ENCODE measurements at places on chromosomes 6 and 20. TPM values are rescaled to one million over a fixed set of nuclear protein-coding genes. Genes with fewer than 3 reads are reported as not detected.

ADTRP gene
- polyA plus RNA-seq = 7.2 TPM

PPP1R3G gene
- not detected for polyA plus RNA-seq

ABCF1 gene
- 19.1 TPM for polyA plus RNA-seq

MYLK2 gene
- polyA plus RNA-seq = not detected

OXT gene
- 2.2 TPM for polyA plus RNA-seq

MAP7 gene
- 0.15 TPM for polyA plus RNA-seq

ZKSCAN3 gene
- 2.0 TPM for polyA plus RNA-seq

C6orf120 gene
- polyA plus RNA-seq = 10.1 TPM

COQ3 gene
- 6.3 TPM for polyA plus RNA-seq

DYNLT2 gene
- 0.63 TPM for polyA plus RNA-seq

TMEM170B gene
- 0.28 TPM for polyA plus RNA-seq

UNC5CL gene
- 0.34 TPM for polyA plus RNA-seq

SMIM8 gene
- polyA plus RNA-seq = 17.8 TPM

EPB41L1 gene
- not detected for polyA plus RNA-seq

SLPI gene
- not detected for polyA plus RNA-seq

STX11 gene
- 1.7 TPM for polyA plus RNA-seq

CD93 gene
- polyA plus RNA-seq = not detected

KIZ gene
- 19.4 TPM for polyA plus RNA-seq

COL19A1 gene
- not detected for polyA plus RNA-seq

ZNF512B gene
- polyA plus RNA-seq = 1.5 TPM

TXLNB gene
- not detected for polyA plus RNA-seq

C2 gene
- not detected for polyA plus RNA-seq

TRIM38 gene
- 7.4 TPM for polyA plus RNA-seq

PPIL4 gene
- polyA plus RNA-seq = 7.1 TPM

NCOA6 gene
- 5.0 TPM for polyA plus RNA-seq

DAAM2 gene
- polyA plus RNA-seq = not detected

TPD52L1 gene
- not detected for polyA plus RNA-seq

C6orf132 gene
- not detected for polyA plus RNA-seq

KIAA1755 gene
- not detected for polyA plus RNA-seq

PCK1 gene
- not detected for polyA plus RNA-seq

NUP43 gene
- polyA plus RNA-seq = 5.9 TPM

HLA-DOB gene
- 0.75 TPM for polyA plus RNA-seq

RIN2 gene
- not detected for polyA plus RNA-seq

TRERF1 gene
- polyA plus RNA-seq = 5.4 TPM

GSTA4 gene
- 3.7 TPM for polyA plus RNA-seq

FAM83C gene
- polyA plus RNA-seq = not detected

SLC17A9 gene
- 1.5 TPM for polyA plus RNA-seq

MUC22 gene
- not detected for polyA plus RNA-seq

GRIK2 gene
- polyA plus RNA-seq = not detected

LHFPL5 gene
- not detected for polyA plus RNA-seq

PNLDC1 gene
- polyA plus RNA-seq = not detected

ZSWIM1 gene
- 1.7 TPM for polyA plus RNA-seq

SRMS gene
- polyA plus RNA-seq = not detected

Data from naive thymus-derived CD8-positive, alpha-beta T cell (primary cell).